ENCODE measurements at places on chromosomes 5 and 9. TPM values are rescaled to one million over a fixed set of nuclear protein-coding genes. Genes with fewer than 3 reads are reported as not detected.

DNA sequence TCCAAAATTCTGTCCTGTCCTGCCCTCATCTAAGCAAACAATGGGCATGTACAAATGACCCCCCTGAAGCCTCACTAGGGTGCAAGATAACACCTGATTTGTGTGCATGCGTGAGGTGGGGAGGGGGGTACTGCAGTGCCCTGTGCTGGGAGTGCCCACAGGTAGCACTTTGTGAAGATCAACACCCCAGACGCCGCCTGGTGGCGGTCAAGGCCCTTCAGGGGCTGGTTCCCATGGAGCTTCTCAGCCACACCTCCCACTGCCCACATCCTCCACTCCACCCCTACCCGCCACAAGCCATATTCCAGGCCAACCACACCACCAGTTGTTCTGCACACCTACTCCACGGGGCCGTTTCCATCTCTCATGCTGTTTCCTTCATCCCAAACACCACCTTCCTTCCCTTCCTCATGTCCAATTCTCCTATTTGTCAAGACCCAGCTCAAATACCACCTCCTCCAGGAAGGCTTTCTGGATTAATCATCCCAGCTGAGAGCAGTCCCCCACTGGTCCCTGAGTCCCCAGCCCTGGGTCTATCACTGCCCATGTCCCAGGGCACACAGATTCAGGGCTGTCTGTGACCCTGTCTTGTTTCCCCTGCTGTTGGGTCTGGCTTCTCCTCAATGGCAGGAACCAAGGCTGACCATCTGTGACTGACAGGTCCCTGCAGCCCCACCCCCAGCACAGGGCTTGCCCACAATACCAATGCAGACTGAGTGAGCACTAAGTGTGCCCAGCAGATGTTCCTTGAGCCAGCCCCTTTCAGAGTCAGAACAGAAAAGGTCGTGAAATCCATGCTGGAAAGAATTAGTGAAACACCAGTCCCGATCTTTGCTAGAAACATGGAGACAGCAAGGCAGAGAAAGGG lies 178.4 kb downstream of the PAX5 start:
- H3K4me3 ChIP-seq = no peak overlapping the region
- H3K36me3 ChIP-seq = no peaks in the 10 kb centered on the region
- H3K27me3 ChIP-seq = no peaks in the 10 kb centered on the region

GRCh38 chr5:101390151-101390908 lies 487.2 kb upstream of the ST8SIA4 start:
- no peak overlapping the region for H3K27ac ChIP-seq
- H3K4me3 ChIP-seq = no peak overlapping the region
- no peak for DNase-seq
- no peaks in the 10 kb centered on the region for H3K4me1 ChIP-seq
- no peaks in the 10 kb centered on the region for H3K27me3 ChIP-seq

DNA sequence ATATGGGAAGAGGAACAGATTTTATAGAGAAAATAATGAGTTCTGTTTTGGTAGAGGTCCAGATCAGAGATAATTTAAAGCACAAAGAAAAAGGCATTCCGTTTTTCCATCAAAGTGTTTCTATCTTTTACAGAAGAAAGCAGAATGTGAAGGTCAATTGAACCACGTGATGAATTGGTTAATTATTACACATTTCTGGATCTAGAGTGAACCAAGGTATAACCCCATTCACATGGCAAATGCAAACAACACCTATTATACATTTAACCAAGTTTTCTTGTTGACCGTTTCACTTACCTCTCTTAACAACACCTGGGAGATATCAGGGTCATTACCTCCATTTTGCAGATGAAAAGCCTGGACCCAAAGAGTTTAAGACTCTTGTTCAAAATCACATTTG lies 34.9 kb upstream of the ZNF462 start:
- no peaks in the 10 kb centered on the region for H3K4me1 ChIP-seq
- no peaks in the 10 kb centered on the region for H3K36me3 ChIP-seq
- no peak overlapping the region for H3K27ac ChIP-seq
- H3K27me3 ChIP-seq = no peaks in the 10 kb centered on the region

DNA sequence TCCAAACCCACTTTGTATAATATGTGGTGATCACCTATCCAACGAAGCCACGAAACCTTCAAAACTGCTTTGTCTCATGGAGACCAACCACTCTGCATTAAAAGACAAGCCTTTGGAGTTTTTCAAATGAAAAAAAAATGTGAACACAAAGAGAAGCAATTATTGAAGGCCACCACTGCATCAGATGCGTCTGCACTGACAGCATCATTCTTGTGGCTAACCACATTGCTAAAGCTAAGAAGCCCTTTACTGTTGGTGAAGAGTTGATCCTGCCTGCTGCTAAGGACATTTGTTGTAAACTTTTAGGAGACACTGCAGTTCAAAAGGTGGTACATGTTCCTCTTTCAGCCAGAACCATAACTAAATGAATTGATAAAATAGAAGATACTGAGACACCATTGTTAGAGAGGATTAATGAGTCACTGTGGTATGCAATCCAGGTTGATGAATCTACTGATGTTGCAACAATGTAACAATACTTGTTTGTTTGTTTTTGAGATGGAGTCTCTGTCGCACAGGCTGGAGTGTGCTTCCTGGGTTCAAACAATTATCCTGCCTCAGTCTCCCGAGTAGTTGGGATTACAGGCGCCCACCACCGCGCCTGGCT lies 45.4 kb downstream of the TAF11L14 start:
- no peaks in the 10 kb centered on the region for H3K36me3 ChIP-seq
- H3K4me3 ChIP-seq = no peak overlapping the region
- H3K27ac ChIP-seq = no peak overlapping the region

GRCh38 chr5:115977988-115978387 lies 15.7 kb downstream of the LVRN start:
- DNase-seq = no peak
- no peak overlapping the region for H3K4me3 ChIP-seq
- H3K27me3 ChIP-seq = no peaks in the 10 kb centered on the region
- H3K4me1 ChIP-seq = peaks cover 7% of the 10 kb centered on the region
- no peak overlapping the region for H3K27ac ChIP-seq

Gene MARVELD2
- total RNA-seq = 1.4 TPM

Gene RFESD
- total RNA-seq = 5.1 TPM

DNA sequence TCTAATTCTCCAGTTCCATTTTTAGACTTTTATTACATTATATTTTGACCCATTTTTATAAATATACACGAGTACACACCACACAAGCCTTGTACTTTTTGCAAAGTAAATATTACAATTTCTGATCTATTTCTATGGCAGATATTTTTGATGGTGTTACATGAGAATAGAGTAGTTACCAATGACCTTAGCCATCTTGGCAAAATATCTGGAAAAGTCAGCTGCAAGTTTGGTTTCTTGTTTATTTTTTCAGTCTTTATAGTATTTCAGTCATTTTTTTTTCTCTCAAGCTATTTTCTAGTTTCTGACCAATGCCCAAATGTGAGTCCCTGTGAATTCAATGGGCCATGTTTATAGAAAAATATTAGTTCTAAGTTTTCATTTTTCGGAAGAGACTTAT lies 64.0 kb upstream of the TMC1 start:
- no peak overlapping the region for H3K27ac ChIP-seq
- DNase-seq = no peak
- no peaks in the 10 kb centered on the region for H3K27me3 ChIP-seq
- no peaks in the 10 kb centered on the region for H3K36me3 ChIP-seq

GRCh38 chr5:24681106-24681505 lies 36.3 kb upstream of the CDH10 start:
- H3K36me3 ChIP-seq = no peaks in the 10 kb centered on the region
- H3K4me3 ChIP-seq = no peak overlapping the region
- DNase-seq = no peak
- H3K27me3 ChIP-seq = no peaks in the 10 kb centered on the region

GRCh38 chr9:134210908-134211810 lies 46.8 kb upstream of the RNU6ATAC start:
- H3K4me3 ChIP-seq = no peak overlapping the region
- peaks cover 18% of the 10 kb centered on the region for H3K4me1 ChIP-seq
- no peaks in the 10 kb centered on the region for H3K36me3 ChIP-seq
- H3K27ac ChIP-seq = no peak overlapping the region

- no peaks in the 10 kb centered on the region for H3K36me3 ChIP-seq
- no peak for DNase-seq
- no peaks in the 10 kb centered on the region for H3K4me1 ChIP-seq
- no peak overlapping the region for H3K4me3 ChIP-seq
- H3K27me3 ChIP-seq = no peaks in the 10 kb centered on the region
- H3K27ac ChIP-seq = no peak overlapping the region
Measured at GRCh38 chr5:6868171-6868570, 154.9 kb downstream of the TENT4A start.

GRCh38 chr5:140342287-140342686 lies 4.1 kb downstream of the HBEGF start:
- no peaks in the 10 kb centered on the region for H3K27me3 ChIP-seq
- DNase-seq = peak; percentile 72
- peak overlapping the region; percentile 80 for H3K27ac ChIP-seq
- no peaks in the 10 kb centered on the region for H3K36me3 ChIP-seq
- H3K4me3 ChIP-seq = no peak overlapping the region

DNA sequence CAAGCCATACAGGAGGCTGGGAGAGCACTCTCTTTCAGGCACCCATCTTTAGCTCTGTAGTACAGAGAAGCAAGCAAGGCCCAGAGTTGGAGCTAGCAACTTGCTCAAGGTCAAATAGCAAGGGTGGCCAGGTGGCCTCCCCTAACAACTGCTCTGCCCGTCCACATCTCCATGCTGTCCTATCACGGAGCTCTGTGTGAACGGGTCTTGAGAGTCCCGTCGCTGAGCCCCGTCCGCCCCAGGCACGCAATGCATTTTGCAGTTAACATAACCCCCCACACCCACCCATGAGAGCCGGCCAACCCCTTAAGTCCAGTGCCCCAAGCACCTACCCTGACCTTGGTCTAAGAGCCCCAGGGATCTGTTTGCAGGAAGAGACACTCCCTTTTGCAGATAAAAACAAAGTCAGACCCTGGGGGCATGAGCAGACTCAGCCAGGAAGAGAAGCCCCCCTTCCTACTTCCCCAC lies 1.5 kb downstream of the RNF44 start:
- H3K4me1 ChIP-seq = peaks cover 85% of the 10 kb centered on the region
- peak overlapping the region; percentile 96 for H3K4me3 ChIP-seq
- peak overlapping the region; percentile 99 for H3K27ac ChIP-seq

GRCh38 chr9:110928599-110928998 lies 109.7 kb downstream of the LPAR1 start:
- no peaks in the 10 kb centered on the region for H3K4me1 ChIP-seq
- no peak overlapping the region for H3K4me3 ChIP-seq
- no peaks in the 10 kb centered on the region for H3K36me3 ChIP-seq
- no peak for DNase-seq

DNA sequence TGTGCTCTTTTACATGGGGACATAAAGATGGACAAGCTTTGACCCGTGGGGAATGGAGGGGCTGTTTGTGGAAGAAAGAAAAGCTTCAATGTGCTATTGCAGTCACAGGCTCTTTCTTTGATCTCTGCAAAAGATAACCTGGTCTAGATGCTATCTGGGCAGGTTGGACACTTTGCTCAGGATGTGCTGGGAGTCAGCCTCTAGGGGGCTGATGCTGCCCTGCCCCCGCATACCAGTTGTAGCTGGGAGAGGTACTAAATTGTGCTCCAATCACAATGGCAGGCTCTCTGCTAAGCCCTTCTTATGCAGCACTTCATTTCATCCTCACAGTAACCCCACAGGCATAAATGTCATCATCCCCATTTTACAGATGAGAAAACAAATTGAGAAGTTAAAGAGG lies 67.2 kb downstream of the PSD2 start:
- H3K36me3 ChIP-seq = no peaks in the 10 kb centered on the region
- no peak overlapping the region for H3K27ac ChIP-seq
- peaks cover 14% of the 10 kb centered on the region for H3K4me1 ChIP-seq
- H3K4me3 ChIP-seq = no peak overlapping the region

Gene CER1
- total RNA-seq = not detected

Gene PCDHA8
- total RNA-seq = not detected

Gene C5orf22
- total RNA-seq = 25.2 TPM

DNA sequence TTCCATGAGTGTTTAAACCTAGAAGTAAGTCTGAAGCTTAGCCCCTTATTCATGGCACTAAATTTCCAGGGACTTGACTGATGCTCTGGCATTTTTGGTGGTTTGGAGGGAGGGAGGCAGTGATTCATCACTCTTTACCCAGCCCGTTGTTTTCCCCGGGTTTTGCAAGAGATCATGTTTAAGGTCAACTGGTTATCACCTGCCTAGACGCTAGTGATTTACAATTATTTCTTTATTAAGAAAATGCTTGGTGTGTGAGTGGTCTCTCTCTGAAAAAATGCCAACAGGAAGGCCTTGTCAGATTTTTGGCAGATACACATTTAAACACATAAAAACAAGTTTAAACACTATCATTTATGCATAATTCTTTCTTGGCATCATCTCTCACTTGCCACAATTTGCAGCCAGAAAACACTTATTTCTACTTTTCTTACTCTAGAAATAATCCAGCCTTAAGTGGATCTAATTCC lies 737.9 kb upstream of the ZNF608 start:
- H3K27ac ChIP-seq = no peak overlapping the region
- DNase-seq = no peak
- no peaks in the 10 kb centered on the region for H3K36me3 ChIP-seq
- no peaks in the 10 kb centered on the region for H3K27me3 ChIP-seq

DNA sequence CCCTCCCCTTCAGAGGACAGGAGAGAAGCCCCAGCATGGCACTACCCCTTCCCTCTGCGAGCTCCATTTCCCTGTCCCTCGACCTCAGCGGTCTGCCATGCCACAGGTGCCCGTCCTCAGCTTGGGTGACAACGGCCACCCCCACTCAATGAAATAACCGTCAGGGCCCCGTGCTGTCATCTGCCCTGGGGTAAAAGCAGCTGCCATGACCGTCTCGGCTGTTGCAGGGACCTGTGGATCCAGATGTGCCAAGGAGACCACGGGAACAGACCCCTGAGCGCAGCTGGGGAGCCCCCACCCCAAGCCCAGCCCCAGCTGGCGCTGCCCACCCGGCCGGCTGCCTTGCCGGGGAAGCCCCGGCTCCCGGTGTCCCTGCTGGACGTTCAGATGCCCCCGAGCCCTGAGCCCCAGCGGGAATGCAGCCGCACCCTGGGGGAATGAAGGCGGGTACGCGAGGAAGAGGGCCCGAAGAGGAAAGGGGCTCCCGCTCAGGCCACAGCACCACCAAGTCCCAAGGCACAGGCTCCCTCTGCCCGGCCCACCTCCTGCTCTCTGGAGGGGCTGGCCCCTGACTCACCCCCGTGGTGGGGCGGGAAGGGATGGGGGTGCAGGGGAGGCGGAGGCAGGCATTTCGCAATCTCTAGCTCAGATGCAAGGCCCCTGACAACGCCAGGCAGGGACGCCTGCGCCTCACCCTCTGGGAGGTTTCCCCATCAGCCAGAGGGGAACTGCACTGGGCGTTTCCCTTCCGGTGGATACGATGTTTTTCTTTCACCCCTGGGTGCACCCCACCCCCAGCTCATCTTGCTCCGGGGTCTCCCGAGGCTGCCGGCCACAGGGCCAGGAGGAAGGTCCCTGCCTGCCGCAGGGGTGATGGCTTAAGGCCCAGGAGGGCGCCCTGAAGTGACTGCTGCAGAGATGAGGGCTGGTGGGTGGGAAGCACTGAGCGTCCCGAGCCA lies 49.2 kb downstream of the NACC2 start:
- H3K27ac ChIP-seq = peak overlapping the region; percentile 69
- peaks cover 3% of the 10 kb centered on the region for H3K4me1 ChIP-seq
- peaks cover 4% of the 10 kb centered on the region for H3K27me3 ChIP-seq
- peaks cover 24% of the 10 kb centered on the region for H3K36me3 ChIP-seq
- no peak overlapping the region for H3K4me3 ChIP-seq

- DNase-seq = no peak
- H3K4me1 ChIP-seq = no peaks in the 10 kb centered on the region
- peaks cover 7% of the 10 kb centered on the region for H3K36me3 ChIP-seq
- H3K4me3 ChIP-seq = no peak overlapping the region
Measured at GRCh38 chr9:79694676-79695400, 123.1 kb downstream of the TLE4 start.

GRCh38 chr5:79183617-79184016 lies 52.3 kb upstream of the JMY start:
- H3K4me1 ChIP-seq = no peaks in the 10 kb centered on the region
- no peaks in the 10 kb centered on the region for H3K27me3 ChIP-seq
- H3K4me3 ChIP-seq = no peak overlapping the region
- DNase-seq = no peak
- H3K36me3 ChIP-seq = no peaks in the 10 kb centered on the region
